ENCODE measurements at places on chromosomes 6 and 20.

GRCh38 chr6:144190593-144190992 lies 40.3 kb downstream of the STX11 start:
- no peak for DNase-seq

DNA sequence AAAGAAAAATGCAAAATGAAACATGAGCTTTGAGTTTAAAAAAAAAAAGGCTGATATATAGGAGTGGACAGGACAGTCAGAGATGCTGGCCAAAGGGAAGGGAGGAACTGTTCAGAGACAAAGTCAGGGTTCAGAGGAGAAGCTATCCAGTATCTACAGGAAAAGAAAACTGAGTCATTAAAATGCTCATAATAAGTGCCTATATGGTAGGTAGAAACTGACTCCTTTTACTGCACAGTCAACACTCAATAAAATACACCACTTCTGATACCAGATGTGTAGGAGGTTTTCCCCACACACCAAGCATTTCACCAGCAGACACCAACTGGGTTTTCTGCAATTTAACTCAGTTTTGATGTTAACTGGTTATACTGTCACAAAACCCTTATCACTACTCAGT lies 32.9 kb downstream of the FRK start:
- DNase-seq: no peak

DNA sequence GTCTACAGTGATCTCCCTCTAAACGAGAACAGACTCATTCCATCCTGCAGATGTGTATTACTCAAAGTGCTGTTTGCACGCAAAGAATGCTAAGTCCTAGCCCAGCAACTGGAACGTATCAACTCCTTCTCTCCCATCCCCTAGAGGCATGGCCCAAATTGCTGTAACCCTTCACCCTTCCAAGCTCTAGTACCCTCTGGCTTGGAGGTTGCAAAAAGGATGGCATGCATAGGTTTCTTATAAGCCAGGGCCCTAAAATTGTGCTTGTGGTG lies 71.5 kb upstream of the TGM3 start:
- DNase-seq: no peak

- no peak for DNase-seq
Measured at GRCh38 chr6:108944707-108945680, 96.8 kb downstream of the ARMC2 start.

- DNase-seq: no peak
Measured at GRCh38 chr6:3389390-3390167, 67.3 kb downstream of the SLC22A23 start.

GRCh38 chr6:54586251-54586650 lies 260.3 kb upstream of the FAM83B start:
- no peak for DNase-seq

DNA sequence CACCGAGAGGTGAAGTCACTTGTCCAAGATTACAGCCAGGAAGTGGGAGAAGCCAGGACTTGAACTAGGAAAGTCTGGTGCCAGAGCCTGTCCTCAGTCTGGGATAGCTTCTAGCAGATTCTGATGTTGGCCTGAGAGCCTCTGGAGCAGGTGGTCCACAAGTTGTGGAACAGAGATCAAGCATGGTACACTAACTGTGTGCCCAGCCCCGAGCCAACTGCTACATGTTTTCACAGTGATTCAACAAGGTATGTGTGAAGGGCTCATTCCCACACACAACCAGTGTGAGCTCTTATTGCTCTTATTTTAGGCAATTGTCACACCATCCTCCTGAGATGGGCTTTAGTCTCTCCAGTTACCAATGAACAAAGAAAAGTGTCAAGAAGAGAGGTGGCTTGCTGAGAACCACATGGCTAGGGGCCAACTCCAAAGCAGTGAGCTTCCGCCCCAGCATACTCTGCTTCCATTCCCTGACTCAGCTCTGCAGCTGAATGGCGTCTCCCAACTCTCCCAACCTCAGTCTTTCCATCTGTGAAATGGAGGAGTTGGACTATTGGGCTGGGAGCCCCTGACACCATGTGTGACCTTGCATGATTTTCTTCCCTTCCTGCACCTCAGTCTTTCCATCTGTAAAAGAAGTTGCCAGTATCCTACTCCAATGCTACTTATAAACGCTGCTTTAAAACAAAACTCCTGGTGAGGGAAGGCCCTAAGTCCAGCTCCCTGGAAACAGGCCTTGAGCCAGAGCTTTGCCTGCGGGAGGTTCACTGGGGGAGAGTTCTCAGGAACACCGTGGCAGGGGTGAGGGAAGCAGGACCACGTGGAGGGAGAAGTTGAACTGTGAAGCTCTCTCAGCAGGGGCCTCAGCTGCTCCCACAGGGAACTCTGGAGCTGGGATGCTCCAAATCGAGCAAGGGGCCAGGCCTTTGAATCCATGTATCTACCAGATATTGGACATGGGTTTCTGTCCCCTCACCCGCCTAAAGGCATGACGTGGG lies 40.9 kb downstream of the CDH22 start:
- DNase-seq: no peak

GRCh38 chr20:64083378-64083803 lies 807 bp downstream of the LKAAEAR1 start:
- DNase-seq: peak; percentile 40

GRCh38 chr20:10370091-10370887 lies 63.7 kb downstream of the MKKS start:
- no peak for DNase-seq

DNA sequence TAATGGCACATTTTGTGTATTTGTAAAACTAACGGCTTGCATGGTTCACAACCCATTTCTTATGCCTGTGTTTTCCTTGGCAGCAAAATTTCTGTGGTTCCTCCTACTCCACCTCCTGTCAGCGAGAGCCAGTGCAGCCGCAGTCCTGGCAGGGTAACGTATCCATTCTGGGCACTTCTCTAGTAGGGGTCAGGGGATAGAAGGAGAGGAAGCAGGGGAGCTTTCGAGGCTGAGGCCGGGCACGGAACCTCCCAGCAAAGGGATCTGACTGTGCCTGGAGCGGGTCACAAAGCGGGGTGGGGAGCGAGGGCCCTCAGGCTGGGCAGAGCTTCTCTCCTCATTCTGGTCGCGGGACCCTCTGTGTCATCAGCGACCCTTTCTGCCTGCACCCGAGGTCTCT lies 58.4 kb downstream of the SYTL3 start:
- no peak for DNase-seq

DNA sequence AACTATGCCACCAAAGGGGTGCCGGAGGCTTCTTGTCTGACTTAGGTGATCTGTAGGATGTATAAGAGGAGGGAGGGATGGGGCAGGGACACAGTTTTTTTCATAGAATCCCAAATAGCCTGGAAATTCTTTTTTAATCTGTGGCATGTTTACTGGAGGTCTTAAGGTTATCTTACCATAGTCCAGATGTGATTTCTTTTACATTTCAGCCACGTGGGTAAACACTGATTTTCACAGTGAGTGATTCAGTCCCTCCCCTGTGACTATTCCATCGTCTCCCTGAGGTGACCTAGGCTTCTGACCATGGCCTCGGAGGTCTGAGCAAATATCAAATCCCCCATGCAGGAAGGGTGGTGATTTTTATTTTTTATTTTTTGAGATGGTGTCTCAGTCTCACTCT lies 67.7 kb downstream of the AKAP12 start:
- DNase-seq: no peak

GRCh38 chr6:24441599-24441904 lies 38.8 kb downstream of the MRS2 start:
- DNase-seq: no peak

- no peak for DNase-seq
Measured at GRCh38 chr6:147741389-147741788, 232.9 kb downstream of the SAMD5 start.

DNA sequence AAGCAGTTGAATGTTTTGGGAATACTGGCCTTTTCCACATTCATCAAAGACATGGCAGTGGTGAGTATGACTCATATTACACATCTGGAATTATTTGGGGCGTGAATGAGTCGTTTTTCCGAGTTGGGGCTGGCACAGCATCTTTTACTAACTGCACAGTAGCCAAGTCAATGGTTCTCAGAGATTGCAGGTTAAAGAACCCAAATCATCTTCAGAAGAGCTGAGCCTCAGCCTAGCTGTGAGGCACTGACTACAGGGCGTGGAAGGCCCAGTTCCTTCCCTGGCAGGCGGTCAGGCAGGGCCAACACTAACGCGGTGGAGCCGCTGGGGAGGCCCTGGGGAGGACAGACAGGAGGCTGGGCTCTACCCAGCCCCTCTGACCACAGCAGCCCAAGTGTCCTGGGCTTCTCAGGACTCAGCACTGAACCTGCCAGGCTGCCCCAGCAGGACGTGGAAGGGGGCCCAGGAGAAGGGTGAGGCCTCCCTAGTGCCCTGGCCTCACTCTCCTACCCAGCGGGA lies 20.1 kb upstream of the HELZ2 start:
- no peak for DNase-seq

DNA sequence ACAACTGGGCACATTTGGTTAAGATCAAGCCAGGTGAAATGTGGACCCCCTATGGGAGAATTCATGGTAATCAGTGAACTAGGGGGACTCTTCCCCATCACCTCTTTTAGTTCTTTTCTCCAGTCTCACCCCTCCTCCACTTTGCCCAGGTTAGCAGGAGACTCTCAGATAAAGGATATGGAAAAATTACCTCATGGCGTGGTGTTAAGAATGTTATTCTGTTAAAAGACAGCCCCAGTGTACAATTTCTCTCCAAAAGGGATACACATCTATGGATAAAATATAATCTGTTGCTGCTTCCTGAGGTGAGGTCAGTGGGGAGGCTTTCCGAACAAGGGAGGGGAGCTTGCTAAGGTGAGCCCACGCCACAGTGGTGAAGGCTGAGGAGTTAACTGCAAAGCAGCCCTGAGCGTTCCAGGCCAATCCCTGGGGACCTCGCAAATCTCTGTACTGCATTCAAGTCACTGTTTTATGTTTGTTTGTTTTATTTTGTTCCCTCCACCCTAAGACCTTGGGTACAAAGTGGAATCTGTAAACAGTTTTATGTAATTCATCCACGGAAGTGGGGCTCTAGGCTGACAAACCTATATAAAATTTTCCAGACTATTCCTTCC lies 52.0 kb downstream of the ADGRF1 start:
- DNase-seq: no peak

GRCh38 chr6:110139052-110139451 lies 40.4 kb downstream of the WASF1 start:
- no peak for DNase-seq

DNA sequence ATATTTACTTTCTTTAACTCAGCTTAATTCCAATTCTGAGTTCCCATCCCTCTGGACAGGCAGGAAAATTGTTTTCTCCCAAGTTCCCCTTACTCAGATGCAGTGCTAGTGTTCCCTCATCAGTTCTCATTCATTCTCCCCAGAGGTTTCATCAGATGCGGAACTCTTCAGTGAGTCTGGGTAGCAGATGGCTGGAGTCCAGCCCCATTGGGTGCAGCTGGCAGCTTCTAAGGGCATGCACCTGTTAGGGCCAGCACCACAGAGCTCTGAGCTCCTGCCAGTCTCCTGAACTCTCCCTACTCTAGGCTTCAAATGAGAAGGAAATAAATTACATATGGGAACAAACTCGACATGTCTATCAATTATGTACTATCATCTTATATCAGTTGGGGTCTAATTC lies 76.6 kb downstream of the SOD2 start:
- DNase-seq: no peak

- DNase-seq: no peak
Measured at GRCh38 chr6:170132011-170132521, 158.8 kb downstream of the DLL1 start.

DNA sequence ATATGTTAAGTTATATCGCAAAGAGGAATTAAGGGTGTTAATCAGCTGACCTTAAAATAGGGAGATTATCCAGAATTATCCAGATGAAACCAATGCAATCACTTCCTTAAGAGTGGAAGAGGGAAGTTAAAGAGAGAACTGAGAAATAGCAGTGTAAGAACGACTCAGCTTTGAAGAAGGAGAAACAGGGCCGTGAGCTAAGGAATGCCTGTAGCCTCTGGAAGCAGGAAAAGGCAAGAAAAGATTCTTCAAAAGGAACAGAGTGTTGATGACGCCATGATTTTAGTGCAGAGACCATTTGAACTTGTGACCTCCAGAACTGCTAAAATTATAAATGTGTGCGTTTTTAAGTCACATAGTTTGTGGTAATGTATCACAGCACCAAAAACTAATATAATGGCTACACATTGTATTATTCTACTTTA lies 32.7 kb downstream of the ILRUN start:
- no peak for DNase-seq

DNA sequence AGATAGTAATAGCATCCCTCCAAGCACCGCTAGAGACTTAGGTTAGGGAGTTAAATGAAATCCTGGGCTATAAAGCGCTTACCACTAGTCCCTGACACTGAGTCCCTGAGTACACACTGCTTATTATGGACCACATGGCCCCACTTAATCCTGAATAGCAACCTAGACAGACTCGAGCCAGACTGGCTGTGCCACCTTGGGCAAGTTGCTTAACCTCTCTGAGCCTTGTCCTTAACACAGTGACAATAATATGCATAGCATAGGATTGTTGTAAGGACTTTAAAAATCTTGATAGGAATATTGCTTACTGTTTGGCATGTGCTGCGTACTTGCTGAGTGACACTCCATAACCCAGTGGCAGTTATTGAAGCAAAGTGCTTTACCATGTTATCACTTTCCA lies 125.6 kb upstream of the SASH1 start:
- no peak for DNase-seq

- DNase-seq: no peak
Measured at GRCh38 chr6:11011787-11012234, 32.3 kb downstream of the ELOVL2 start.

DNA sequence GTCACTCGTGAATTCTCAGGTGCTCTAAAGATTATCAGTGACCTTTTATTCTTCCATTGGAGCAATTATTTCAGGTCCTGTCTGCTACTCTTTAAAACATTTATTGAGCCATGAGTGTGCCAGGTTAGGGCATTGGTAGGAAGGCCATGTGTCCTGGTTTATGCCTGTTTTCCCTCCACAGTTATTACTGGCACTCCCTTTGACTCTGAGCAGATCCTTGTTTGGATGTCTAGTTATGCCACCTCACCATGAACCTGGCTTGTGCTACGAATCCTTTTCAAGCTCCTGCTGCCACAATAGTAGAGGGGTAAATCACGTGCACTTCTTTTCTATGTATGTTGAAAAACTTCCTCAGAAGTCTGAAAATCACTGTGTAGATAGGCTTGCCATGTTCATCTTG lies 27.4 kb downstream of the CRYBG1 start:
- DNase-seq: no peak

DNA sequence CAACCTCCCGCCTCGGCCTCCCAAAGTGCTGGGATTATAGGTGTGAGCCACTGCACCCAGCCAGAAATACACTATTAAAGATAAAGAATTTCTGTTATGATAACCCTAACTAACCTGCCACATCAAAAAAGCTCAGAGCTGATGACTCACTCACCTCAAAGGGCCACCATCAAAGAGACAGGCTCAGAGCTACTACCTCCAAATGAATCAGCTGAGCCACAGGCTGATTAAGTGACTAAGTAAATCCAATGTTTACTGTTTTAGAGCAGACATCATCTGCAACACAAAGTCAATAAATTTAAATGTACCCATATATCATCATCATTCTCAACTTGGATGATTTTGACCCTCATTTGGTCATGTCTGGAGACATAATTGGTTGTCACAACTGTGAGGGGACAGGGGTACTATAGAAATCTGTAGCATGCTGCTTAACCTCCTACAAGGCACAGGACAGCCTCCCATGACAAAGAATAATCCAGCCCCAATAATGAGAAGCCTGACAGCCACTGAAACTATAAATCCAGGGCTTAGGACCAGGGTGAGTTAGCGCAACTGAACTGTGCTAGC lies 106.5 kb downstream of the ATP9A start:
- peak; percentile 19 for DNase-seq

Measured in activated T-cell treated with anti-CD3 and anti-CD28 coated beads for 4 hours (primary cell).